ENCODE measurements at places on chromosomes 7 and 10. TPM values are rescaled to one million over a fixed set of nuclear protein-coding genes. Genes with fewer than 3 reads are reported as not detected.

CLRN3 gene
- total RNA-seq: not detected

CACNB2 gene
- 16.1 TPM for total RNA-seq

CHST15 gene
- 12.5 TPM for total RNA-seq

SSC4D gene
- not detected for total RNA-seq

C10orf62 gene
- total RNA-seq: 0.96 TPM

KLLN gene
- 5.1 TPM for total RNA-seq

ANKRD7 gene
- not detected for total RNA-seq

BAMBI gene
- 197 TPM for total RNA-seq

UCN3 gene
- total RNA-seq: not detected

SPDYE11 gene
- 1.7 TPM for total RNA-seq

CALHM1 gene
- 0.48 TPM for total RNA-seq

ITGA8 gene
- 1.7 TPM for total RNA-seq

NKX2-3 gene
- not detected for total RNA-seq

SYT15 gene
- total RNA-seq: 11.3 TPM

ARMC3 gene
- 2.2 TPM for total RNA-seq

LSM5 gene
- total RNA-seq: 28.6 TPM

NKX6-2 gene
- not detected for total RNA-seq

PDZD8 gene
- total RNA-seq: 17.1 TPM
